ENCODE measurements at places on chromosomes 12 and 14. TPM values are rescaled to one million over a fixed set of nuclear protein-coding genes. Genes with fewer than 3 reads are reported as not detected.

The TSPAN11 gene
- not detected for total RNA-seq

The TGM1 gene
- 11.4 TPM for total RNA-seq

GRCh38 chr14:43692706-43693105 lies 814.4 kb downstream of the FSCB start:
- no peak for DNase-seq

The DLK1 gene
- total RNA-seq = not detected

DNA sequence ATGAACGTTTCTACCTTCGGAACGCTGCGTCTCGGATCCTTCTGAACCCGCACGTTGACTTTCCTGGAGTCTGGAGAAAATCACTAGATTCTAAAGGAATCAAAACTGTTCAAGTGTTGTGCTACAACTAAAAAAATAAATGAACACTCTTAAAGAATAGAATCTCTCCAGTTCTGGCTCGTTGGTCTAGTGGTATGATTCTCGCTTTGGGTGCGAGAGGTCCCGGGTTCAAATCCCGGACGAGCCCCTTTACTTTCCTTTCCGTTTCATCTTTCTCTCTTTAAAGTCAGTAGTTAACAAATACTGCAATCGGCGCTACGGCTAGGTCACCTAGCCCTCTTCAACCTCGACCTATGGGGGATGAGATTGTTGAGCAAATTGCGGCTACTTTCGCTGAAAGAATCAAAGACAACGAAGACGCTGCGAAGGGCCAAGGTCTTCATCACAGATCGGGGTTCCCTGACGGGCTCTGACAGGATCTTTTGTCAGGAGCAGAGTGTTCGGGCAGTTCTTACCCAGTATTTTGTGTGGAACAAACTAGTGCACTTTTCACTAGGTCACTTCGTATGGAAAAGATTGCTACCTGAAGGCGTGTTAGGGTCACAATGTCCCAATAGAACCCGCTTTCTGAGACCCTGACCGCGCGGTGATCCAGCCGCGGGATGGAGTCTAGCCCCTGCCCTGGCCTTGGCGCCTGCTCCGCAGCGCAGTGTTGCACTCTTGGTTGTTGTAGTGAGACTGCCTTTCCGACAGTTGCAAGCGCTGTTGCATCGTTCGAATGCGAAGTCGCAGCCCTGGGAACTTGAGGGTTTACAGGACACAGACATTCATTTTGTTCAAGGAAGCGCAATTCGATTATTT lies 8.4 kb downstream of the OR6S1 start:
- DNase-seq = peak; percentile 81

All from B cell (primary cell).